Nucleus accumbens (tissue), 56 donors: ENCODE measurements at places on chromosomes 16 and 17.

DNA sequence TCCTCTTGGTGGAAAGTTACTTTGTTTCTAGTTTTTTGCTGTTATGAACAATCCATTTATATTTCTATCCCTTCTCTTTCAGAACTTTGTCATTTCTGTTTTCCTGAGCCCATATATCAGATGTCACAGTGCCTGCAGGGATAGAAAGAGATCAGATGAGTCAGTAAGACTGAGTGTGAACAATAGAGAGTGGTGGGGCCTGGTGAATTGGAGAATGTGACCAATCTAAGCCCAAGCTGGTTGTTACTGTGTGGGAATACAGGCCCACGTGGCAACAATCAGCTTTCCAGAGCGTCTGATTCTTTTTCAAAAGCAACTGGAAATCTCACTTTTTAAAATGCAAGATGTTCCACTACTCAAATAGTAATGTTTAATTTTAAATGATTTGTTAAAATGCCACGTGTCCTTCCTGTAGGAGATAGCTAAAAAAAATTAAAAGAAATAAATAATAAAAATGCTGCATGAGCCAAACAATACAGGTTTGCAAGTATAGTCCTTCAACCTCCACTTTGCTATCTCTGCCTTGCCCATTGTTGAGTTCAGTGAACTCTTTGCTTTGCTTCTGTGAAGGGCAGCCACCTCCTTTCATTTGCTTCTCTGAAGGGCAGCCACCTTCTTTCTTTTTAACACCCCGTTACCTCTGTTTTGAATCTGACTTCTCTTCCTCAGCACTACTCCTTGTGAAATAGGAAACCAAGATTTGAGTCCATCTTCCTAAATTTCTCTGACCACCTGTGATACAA, 9.6 kb downstream of the DCTN5 start:
- DNase-seq: peak; percentile 18

DNA sequence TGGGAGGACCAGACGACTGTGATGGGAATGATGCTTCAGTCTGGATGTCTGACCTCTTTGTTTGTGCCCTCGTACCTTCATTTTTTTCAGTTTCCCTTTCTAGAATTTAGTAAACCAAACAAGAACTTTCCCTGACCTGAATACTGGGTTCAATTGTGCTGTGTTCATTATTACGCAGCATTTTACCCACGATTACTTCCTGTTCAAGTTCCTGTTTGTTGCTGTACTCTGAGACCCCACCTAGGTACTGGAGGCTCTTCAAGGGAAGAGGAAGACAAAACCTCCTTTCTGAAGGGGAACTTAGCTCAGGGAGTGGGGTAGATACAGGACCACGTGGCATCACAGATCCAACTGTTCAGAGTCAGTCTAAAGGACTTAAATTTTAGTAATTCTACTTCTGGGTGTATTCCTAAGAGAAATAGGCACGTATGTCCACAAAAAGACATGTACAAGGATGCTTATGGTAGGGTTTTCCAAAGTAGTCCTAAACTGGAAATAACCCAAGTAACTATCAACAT, 9.2 kb upstream of the PRKCB start:
- no peak for DNase-seq

DNA sequence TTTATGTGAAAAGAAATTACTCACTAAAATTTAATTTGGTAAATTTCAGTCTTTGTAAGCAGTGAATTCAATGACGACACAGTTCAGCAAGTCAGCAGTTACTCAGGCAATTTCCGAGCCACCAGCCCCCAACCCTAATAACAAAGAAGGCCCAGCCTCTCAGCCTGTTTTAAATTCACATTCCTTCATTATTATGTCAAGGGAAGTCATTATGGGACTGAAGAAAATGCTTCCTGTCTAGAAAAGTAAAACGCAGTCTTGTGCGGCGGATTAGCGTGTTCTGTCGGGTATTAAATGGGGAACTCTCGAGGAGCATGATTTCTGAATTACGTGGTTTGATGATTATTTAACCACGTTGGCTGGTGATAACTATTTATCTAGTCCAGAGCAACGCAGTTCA, 177.6 kb downstream of the AIPL1 start:
- no peak for DNase-seq

- DNase-seq: no peak
These were observed 251.3 kb downstream of the NTN1 start for GRCh38 chr17:9272501-9273200.

GRCh38 chr17:320809-321385, 31.7 kb downstream of the RPH3AL start:
- DNase-seq: no peak

- no peak for DNase-seq
These were observed 125.5 kb upstream of the CACNG3 start for GRCh38 chr16:24130494-24131085.

GRCh38 chr16:27476240-27476639, 73.5 kb downstream of the GTF3C1 start:
- no peak for DNase-seq

- DNase-seq: no peak
These were observed 3.6 kb upstream of the ZCCHC14 start for GRCh38 chr16:87496447-87496801.

GRCh38 chr16:12375046-12375740, 398.7 kb downstream of the SNX29 start:
- DNase-seq: no peak

DNA sequence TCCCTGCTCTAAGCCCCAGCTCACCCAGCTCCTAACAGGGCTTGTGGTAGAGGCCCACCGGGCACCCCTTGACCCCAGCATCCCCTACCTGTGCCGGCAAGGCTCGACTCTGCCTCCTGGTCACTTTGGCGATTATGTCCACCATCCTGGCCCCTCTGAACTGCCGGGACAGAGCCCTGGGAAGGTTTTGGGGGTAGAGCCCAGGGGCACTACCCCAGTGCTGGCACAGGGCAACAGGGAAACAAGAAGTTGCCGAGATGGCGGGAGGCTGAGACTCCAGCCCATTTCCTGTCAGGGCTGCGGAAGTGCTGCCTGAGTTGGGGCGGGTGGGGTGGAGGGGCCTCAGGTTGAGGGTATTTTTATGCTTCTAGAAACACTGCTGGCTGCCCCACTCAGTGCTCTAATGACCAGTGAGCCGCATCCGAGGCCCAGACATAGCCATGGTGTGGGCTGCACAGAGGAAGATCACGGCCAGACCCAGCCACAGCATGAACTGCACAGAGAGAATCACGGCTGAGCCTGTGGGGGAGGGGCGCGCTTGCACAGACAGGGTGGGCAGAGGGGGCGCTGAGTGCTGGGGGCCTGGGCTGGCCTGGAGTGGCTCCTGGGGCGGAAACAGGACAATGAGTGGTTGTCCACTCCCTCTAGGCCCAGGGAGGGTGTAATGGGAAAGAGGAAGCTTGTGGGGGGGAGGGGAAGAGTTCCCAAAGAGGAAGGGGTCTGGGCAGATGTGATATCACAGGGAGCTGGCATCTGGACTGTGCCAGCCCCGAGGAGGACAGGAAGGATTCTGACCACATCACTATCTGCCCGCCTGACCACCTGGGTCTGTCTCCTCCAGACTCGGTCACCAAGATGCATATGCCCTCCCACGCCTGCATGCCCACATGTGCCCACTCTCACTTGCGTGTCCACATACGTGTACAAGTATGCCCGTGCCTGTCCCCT, 22.3 kb downstream of the ARHGAP27 start:
- DNase-seq: no peak

DNA sequence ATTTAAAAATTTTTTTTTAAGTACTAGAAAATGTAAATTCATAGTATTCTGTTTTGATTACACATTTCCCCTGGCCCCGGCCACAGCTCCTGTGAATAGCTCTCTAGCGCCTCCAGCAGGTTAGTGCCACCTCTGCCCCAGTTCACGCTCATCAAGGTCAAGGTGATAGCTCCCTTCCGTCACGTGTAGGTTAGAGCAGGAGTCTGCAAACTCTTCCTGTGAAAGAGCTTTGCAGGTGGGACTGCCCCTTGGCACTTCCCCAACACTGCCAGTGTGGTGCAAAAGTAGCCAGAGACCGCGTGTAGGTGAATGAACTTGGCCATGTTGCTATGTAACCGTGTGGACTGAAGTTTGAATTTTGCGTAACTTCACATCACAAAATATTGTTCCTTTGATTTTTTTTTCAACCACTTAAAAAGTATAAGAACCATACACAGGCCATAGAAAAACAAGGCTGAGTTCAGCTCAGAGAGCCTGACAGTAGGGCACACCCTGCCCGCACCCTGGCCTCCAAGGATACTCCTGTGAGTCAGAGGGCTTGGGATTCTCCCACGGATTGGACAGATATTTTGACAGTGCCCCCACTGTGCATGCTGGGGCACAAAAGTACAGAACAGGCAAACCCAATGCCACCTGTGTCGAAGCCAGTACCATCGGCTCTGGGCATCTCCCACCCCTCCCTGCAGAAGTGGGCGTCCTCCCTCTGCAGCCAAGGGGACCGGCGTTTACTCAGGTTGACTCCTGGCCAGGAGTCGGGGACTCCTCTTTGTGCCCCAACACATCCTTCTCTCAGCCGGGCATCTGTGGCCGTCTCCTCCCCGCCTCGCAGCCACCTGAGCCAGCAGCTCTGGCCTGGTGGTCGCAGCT, 92.0 kb upstream of the CHMP6 start:
- DNase-seq: no peak

DNA sequence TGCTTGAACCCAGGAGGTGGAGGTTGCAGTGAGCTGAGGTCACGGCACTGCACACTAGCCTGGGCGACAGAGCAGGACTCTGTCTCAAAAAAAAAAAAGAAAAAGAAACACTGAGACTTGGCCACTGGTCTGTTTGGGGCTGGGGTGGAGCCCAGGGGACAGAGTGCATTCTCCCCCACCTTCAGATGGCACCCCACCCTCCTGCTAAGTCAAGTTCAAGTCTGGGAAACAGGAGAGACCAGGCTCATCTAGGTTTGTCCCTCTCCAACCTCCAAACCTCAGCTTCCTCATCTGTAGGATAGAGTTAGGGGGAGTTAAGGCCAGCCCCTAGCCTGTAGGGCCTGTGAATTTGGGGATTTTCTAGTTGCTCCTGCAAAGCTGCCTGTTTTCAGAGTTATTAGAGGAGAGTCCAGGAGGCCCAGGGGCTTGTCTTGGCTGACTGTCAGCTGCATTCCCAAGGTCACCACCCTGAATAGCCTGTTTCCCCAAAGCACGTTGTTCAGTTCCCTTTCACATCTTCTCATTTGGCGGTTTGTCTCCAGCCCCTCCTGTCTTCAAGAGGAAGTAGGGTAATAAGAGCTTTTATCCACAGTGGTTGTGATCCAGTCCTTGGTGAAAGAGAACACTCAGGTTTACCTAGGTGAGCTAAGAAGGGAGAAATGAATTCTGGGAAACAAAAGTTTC, 2.2 kb downstream of the MT3 start:
- DNase-seq: no peak

DNA sequence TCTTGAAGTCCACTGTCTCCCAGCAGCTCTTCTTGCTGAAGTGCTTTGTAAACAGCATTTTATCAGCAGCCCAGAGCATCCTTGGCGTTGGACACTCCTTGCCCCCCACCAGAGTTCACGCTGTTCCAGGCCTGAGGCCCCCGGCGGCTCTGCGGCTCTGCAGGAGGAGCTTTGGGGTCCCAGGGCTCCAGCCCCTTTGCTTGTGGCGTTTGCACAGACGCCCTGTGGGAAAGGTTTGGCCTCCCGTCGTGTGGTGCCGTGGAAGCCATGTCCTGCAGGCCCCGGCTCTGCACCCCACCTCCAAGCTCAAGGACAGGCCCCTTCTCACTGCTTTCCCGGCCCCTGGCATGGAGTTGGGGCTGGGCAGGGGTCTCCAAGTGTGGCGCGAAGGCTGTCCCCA, 14.1 kb downstream of the METRNL start:
- DNase-seq: no peak

DNA sequence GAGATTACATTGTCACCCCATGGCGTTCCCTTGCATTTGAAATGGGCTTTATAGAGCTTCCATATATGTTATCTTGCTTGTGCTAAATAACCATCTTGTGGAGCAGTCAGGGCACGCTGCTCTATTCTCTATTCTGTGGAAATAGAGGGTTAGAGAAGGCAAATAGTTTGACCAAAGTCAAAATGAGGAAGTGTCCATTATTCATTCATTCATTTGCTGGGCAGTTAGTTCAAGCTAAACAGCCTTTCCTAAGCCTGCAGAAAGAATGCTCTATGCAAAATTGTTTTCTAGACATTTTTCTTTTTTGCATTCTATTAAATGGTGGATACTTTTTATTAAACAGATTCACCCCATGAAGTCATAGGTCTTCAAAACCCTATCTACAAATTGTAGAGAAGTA, 67.8 kb upstream of the ELAC2 start:
- DNase-seq: no peak

GRCh38 chr16:72787514-72788268, 260.2 kb downstream of the ZFHX3 start:
- peak; percentile 36 for DNase-seq

DNA sequence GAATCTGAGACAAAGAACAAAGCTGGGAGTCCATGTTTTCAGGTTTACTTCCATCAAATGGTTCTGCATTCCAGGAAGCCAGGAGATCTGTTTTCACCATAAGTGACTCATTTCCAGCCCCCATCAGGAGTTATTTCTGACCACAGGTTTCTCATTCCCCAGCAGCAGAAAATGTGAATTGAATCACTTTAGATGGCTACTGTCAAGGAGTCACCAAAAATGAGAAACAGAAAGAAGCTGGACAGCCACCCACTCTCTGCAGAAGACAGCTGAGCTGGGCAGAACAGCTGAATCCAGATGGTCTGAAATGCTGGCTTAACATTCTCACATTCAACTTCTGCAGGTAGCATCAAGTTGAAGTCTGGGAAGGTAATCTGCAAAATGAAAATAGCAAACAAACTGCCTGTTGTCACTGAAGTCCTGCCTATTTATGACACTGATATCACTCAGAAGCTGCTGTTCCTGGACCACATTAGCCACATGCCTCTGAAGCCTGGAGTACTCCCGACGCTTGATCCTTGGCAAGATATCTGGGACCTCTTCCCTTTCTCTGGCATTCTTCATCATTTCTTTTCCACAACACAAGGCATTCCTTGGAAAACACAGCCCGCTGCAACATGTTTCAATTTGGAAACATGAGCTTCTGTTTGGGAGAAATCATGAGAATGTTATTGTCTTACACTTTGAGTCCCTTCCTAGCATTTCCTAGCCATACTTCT, 15.3 kb downstream of the CCL11 start:
- DNase-seq: no peak

DNA sequence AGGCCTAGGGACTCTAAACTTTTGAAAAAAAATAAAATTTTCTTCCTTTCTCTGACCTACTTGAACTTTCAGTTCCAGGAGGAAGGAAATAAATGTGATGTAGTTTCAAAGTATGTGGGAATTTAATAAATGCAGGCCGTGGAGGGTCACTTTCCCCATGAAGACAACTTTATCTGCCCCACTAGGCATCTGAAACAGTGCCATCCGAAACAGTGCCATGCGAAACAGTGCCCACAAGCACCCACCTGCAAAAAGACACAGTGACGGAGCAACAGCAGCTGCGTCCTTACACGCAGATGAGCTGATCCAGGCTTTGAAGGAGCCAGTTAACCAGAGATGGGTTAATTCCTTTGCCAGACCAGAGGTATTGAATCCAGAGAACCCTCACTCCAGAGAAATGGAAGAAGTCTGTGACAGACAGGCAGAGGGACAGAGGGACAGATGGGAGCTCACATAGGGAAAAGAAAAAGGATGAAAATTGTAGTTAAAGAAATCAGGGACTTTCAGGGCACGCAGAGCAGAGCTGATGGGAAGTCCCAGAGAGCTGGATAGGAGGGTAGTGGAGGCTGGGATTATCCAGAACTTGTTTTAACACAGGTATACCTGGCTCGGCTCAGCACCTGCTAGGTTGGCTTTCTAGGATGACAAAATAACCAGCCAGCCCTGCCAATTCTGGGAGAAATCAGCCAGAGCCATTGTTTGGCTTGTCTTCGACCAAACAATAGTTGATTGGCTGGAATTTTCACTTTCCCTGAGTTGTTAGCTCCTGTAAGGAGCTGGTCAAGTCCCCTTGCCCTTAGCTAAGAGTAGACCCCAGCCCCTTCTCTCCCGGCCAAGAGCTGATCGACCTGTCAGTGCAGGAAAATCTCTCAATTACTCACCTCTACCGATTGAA, 17.1 kb upstream of the HOXB13 start:
- DNase-seq: no peak
